ENCODE measurements at places on chromosomes 4 and X.

DNA sequence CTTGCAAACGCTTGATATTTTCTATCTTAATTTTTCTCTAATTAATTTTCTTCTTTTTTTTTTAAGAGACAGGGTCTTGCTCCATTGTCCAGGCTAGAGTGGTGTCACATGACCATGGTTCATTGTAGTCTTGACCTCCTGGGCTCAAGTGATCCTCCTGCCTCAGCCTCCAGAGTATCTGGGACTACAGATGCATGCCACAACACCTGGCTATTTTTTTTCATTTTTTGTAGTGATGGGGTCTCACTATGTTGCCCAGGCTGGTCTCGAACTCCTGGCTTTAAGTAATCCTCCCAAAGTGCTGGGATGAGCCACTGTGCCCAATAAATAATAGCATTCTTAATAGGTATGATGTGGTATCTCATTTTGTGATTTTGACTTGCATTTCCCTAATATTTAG, 18.2 kb downstream of the SHROOM3 start:
- DNase-seq = no peak

GRCh38 chr4:155676430-155676825, 9.8 kb downstream of the GUCY1A1 start:
- DNase-seq = no peak

DNA sequence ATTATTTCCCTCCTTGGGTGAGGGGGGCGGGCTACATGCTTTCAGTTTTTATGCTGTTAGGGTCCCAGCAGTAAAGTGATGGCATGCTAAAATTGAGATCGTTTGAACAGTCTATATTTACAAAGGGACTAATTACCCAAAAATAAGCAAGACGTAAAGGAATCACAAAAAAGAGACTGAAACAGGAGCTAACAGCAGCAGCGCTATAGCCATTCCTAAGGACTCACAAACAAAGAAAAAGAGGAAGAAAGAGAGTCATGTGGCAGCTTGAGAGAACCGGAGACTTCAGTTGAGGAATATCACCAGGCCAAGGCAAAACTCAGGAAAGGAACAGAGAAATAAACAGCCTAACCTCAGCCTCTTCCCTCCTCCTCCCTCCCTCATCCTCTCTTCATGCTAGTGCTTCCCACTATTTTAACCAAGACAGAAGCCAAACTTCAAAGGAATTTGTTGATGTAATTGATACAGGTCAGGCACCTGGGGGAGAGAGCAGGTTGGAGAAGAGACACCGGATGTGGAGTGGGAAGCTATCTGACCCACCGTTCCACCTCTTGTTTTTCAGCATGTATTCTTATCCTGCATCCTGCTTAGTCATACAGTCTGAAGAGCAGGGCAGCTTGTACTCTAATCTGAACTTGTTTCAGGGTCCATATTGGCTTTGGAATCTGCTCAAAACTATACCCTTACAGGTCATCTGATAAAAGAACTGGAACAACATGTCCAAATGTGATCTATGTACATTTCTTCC, 383.7 kb downstream of the NAF1 start:
- DNase-seq = no peak

DNA sequence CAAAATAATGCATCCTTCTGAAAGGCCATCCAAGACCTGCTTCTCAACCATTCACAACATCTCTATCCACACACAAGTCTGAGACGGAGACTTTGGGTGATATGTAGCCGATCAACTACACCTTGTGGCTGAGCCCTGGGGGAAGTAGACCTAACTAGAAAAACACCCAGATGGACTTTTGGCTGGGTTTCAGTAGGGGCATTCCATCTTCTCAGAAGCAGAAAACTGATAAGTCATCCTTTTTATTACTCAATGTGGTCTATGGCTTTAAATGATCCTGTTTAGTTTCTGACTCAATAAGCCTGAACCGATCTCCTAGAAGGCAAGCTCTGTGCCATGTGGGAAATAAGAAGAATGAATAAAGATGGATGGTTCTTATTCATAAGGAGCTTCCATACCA, 82.5 kb upstream of the AFF2 start:
- no peak for DNase-seq

GRCh38 chr4:82360298-82361177, 13.3 kb downstream of the HNRNPD start:
- DNase-seq = peak; percentile 34

- DNase-seq = no peak
Measured at GRCh38 chr4:147479376-147479775, 1.5 kb upstream of the EDNRA start.

GRCh38 chrX:101417981-101418841, 10.2 kb downstream of the HNRNPH2 start:
- DNase-seq = peak; percentile 46

GRCh38 chr4:172838111-172838510, 330.5 kb upstream of the GALNT7 start:
- DNase-seq = no peak

GRCh38 chr4:159927781-159928180, 824.9 kb downstream of the RAPGEF2 start:
- DNase-seq = no peak

DNA sequence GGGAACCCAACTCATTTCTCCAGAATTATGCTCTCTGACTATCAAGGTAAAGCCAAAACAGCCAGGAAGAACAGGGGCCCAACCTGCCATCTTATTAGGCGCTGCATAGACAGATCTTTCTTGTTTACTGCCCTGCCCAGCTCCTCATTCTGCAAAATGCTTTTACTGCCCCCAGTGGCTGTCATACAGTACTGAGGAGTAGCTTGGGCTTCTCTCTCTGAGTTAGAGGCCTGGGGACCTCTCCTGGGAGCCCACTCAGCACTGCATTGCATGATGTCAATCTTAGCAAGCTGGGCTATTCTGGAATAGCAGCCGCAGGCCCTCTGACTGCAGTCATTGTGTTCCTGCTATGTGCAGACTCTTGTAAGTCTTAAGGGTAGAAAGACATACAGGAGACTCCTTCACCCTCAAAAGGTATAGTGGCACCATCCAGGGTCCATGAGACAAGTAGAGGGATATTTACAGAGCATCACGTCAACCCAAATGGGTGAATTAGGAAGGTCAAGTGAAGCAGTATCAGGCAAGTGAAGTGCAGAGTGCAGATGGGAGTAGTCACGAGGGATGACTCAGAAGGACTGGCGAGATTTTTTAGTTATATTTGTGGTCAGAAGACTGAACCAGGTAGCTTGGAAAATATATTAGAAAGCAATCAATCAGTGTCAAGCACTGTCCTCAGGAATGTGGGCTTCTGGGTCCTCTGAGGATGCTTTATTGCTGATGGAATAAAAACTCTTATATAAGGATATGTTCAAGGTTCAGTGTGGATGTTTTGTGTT, 294.1 kb upstream of the SFRP2 start:
- DNase-seq = no peak

Measured in activated CD4-positive, alpha-beta T cell treated with anti-CD3 and anti-CD28 coated beads, Interleukin-10, Interleukin-2, amounts not matched to agents 100 ng/mL and 50 ng/mL, durations not matched to agents 16 hours and 8 hours (primary cell).